Stimulated activated CD4-positive, alpha-beta T cell treated with anti-CD3 and anti-CD28 coated beads, Interleukin-1b, Interleukin-23, amount 100 ng/mL, for 1 hour (primary cell): ENCODE measurements at places on chromosomes 4 and X.

DNA sequence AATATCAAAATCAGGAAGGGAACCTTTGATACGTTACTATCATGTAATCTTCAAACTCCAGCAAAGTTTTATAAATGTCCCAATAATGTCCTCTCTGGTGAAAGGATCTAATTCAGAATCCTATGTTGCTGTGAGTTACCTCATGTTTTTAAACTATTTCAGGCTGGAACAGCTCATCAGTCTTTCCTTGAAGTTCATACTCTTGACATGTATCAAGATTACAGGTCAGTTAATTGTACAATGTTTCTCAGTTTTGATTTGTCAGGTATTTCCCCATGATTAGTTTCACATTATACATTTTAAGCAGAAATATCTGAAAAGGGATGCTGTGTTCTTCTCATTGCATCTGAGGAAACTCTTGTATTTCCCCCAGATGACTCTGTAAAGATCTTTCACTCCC, 136.5 kb upstream of the HS3ST1 start:
- no peak for DNase-seq

DNA sequence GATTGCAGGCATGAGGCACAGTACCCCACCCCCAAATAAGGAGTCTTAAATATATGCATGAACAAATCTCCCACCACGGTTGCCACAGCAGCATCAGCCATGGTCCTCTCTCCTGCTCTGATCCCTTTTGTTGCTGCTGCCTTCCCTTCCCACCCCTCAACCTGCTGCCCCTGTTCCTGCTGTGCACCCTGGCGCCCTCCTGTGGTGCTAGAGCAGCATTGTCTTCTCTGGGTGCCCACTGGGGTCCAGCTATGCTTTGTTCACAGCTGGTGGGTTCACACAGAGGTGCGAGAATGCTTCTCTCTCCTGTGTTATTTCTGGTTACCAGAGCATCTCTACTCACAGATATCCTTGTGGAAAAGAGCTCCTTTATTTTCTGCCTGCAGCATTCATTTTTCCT, 116.2 kb downstream of the GATB start:
- DNase-seq, result no peak

DNA sequence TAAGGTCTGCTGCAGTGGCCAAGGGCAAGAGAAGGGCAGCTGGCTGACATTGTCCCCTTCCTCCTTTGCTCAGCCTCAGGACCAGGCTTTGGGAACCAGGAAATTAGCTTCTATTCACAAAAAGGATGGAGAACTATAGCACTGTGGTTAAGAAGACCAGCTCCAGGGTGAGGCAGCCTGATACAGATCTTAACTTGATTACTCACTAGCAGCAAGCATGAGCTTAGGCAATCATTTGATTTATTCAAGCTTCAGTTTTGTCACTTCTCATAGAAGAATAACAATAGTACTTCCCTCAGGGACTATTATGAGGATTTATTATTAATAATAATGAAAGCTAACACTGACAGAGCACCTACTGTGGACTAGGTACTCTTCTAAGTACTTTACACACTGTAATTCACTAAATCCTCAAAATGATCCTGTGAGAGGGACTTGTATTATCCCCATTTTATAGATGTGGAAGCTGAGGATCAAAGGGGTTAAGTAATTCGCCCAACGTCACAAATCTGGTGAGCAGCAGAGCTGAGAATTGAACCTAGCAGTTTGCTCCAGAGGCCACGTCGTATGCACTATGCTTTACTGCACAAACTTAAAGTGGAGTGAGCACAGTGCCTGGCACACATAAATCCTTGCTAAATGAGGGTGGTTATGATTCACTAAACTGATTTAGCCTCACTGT, 130.4 kb upstream of the PAK3 start:
- DNase-seq, result no peak

GRCh38 chr4:26804925-26805324, 55.7 kb upstream of the STIM2 start:
- no peak for DNase-seq

DNA sequence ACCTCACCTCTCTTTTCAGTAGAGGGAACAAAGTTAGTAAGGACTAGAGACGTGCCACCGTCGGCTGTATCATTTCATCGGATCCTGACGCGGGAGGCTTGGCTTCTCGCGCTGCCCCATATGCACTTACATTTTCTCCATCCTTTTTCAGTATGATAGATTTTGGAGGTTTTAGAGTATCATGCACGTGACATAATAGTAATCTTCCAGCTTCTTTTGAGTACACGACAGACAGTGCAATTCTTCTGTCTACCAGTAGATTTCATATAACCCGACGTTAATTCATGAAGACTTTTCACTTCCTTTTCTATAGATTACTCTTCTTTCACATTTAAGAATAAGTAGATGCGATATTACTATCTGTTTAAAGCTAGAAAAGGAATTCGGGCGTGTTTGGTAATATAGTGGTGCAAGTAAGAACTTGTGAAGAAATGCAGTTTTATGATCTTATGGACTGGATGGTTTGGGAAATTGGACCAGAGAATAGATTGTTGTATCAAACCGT, 1.0 kb downstream of the CDS1 start:
- no peak for DNase-seq

DNA sequence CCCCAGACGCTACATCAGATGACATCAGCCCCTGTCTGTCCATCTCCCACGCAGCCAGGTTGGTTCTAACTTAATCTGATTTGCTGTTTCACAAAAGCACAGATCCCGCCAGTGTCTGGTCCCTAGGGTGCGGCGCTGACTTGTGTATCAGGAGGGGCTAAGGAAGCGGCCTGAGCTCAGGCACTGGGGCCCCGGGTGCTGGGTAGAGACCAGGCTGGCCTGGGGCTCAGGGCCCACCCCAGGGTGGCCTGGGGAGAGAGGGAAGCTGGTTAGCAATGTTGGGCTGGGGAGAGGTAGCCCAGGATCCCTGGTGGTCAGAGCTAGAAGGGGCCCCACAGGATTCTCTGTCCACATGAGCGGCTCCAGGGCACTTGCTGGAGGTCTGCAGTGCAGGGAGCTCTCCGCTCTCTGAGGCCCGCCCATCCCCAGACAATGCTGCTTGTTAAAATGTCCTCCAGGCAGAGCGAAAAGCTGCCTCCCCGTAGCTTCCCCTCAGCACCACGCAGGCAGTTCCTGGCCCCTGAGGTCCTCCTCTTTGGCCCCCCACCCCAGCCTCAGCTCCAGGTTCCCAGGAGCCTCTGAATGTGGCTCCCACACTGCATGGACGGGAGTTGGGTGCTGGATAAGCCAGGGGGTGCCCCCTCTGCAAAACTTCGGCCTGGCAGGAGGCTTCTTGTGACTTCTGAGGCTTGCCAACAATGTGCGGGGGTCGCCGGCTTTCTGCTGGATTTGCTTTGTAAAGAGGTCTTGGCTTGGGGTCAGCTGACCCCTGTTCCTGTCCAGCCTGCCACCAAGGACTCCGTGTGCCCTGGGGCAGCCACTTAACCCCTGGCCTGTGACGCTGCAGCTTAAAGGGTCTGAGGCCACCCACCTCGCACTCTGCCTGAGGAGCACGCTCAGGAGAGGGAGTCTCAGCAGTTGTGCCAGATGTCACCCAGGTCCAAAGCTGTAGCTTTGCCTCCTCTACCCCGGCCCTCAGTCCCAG, 112.9 kb downstream of the CPZ start:
- DNase-seq, result no peak

DNA sequence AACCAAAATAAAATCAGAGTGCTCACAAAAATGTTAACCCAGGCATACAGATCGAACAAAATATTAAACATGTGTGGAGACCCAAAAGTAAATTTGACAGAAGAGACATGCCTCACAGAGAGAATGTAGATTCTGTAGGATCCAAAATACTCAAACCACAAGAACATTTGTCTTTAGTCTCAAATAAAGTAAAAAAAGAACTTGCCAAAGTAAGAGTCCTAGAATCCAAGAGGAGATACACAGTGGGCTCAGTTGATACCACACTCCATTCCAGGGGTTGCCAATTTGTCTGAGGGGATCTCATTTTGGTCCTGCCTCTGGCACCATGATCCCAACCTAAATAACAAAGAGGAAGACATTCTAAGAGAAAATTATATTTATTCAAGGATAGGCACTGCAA, 316.4 kb downstream of the GALNTL6 start:
- DNase-seq, result no peak

DNA sequence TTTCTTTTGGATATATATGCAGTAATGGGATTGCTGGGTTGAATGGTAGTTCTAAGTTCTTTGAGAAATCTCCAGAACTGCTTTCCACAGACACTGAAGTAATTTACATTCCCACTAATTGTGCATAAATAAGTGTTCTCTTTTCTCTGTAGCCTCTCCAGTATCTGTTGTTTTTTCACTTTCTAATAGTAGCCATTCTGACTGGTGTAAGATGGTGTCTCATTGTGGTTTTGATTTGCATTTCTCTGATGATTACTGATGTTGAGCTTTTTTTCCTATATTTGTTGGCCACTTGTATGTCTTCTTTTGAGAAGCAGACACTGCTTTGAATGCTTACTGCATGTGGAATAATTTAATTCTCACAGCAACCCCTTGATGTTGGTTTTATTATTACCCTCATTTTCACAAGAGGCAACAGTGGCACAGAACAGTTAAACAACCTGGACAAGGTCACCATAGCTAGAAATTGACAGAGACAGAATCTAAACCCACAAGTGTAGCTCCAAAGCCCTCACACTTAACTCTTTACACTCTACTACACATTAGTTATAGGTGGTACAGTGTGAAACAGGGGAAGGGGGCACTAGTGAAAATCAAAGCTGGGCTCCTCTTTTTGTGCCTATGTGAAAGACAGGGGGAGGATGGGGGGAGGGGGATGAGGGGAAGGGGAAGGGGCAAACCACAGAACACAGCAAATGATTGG, 96.1 kb downstream of the REELD1 start:
- no peak for DNase-seq

GRCh38 chr4:29852537-29852936, 867.6 kb upstream of the PCDH7 start:
- no peak for DNase-seq

DNA sequence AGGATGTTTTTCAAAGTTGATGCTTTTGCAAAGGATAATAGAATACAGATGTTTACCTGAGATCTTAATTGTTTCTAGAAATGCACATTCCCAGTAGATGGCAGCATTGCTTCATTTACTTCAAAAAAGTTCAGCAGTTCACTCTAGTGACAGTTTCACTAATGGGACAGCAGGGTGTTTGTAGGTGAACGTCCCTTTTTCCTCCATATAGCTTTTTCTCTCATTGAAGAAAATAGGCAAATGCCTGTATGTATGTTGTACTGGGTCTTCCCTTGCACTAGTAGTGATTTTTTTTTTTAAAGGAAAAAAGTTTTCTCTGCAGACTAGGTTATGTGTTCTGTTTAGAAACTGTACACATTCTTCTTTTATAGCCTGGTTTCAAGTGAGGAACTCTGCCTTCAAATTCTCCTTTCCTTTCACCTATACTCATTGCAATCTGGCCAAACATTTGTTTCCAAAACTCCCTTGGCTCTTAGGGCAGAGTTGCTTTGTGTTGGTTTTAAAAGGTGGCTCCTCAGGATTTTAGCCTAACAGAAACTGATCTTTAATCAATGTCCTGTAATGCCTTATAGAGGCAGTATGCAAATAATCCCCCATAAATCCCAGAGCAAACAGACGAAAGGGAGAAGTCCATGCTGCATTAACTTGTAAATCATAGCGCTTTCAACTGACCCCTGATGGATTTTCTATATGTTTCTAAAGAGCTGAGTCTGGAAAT, 86.3 kb downstream of the EGF start:
- DNase-seq, result no peak

GRCh38 chrX:138986235-138986634, 274.7 kb upstream of the FGF13 start:
- DNase-seq, result no peak

GRCh38 chr4:152100379-152101201, 339.8 kb upstream of the GATB start:
- DNase-seq, result peak; percentile 30

- no peak for DNase-seq
Observed at GRCh38 chrX:100931925-100932285, 3.2 kb upstream of the XKRX start.

DNA sequence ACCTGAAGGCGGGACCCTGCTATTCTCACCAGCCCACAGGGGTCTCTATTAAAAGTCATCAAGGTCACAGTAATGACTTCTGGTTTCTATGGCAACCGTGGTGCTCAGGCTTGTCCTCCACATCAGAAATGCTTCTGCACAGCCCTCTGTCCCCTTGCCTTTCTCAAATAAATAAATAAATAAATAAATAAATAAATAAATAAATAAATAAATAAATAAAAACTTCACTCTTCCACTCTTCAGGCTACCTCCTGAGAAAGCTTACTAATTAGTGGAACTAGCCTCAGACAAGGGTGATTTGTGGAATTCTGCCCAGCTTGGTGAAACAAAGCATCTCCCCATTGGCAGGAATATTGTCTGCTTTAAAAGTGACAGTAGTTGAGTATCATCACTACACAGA, 5.5 kb upstream of the RAB40A start:
- no peak for DNase-seq

- DNase-seq, result no peak
Observed at GRCh38 chr4:109041463-109042360, 260.7 kb downstream of the COL25A1 start.

DNA sequence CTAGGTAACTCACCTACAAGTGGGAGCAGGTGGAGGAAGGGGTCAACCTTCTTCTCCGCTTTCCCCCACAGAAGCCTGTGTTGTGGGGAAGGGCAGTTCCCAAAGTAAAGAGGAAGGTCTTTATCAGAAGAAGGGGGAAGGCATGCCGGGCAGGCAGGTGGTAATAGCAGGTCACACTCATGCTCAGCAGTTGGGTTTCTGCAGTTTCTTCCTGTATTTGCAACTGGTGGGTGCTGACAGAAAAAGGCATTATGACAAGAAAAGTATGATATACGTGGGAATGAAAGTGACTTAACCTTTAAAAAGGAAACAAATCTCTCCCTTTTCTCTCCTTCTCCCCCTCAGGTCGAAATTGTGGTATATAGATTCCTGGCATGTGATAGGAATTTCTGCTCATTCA, 3.7 kb downstream of the MTMR1 start:
- no peak for DNase-seq

- no peak for DNase-seq
Observed at GRCh38 chrX:148540671-148541583, 40.5 kb downstream of the AFF2 start.
